ENCODE measurements at places on chromosomes 4 and X.

- DNase-seq: no peak
Observed at GRCh38 chrX:77597090-77597489, 149.9 kb downstream of the FGF16 start.

- no peak for DNase-seq
Observed at GRCh38 chrX:144592036-144592435, 655.3 kb upstream of the SPANXN1 start.

DNA sequence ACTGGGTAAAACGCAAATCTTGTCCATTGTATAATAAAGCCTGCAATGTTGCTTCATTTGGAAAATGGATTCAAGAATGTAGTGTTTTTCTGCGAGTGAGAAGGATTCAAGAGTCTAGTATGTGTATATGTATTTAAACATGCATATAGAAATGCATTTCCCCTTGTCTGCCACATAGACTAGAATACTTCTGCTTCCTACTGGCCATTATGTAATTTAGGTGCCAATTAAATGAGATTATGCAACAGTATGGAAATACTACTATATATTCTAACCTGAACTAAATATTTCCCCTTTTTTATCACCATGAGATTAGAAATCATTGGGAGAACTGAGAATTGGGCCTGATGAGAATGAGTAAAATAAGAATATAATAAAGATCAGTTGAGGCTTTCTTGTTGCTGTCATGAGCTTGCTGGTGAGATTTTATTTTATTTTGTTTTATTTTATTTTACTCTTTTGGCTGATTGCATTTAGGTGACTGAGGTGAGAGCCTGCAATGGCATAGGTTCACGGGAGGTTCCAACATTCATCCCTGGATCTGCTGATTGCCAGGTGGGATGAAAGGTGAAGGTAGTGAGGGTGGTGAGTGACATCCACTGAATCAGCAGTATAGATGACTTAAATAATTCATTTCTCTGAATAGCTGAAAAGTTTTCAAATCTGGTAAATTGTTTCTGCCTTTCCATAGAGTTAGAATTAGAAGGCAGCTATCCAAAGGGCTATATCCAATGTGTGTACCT is 95.6 kb upstream of the SLC4A4 start:
- no peak for DNase-seq

- DNase-seq: no peak
Observed at GRCh38 chr4:176818531-176818930, 25.8 kb upstream of the VEGFC start.

GRCh38 chr4:87014284-87014782 is 79.5 kb downstream of the AFF1 start:
- no peak for DNase-seq

DNA sequence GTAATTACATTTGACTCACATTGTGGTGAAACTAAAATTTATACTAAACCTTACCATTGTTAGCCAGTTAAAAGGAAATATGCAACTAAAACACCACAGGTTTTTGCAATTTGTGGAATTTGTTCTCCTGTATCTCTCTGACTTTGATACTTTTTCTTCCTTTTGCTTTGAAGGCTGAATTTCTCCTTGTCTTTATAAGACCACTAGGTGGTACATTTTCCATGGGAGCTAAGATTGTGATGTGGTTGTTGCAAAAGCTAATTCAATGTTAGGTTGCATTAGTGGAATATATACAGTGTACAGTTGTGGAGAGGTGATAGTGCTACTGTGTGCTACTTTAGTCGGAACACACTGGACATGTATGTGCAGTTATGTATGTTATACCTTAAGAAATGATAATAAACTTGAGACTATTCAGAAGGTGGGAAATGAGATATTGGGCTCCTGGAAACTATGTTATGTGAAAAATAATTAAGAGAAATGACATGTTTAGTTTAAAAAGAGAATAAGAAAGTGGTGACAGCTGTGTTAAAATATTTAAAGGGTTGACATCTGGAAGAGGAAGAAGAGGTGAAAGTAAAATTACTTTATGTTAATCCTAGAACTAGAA is 70.3 kb downstream of the ARL9 start:
- DNase-seq: no peak

DNA sequence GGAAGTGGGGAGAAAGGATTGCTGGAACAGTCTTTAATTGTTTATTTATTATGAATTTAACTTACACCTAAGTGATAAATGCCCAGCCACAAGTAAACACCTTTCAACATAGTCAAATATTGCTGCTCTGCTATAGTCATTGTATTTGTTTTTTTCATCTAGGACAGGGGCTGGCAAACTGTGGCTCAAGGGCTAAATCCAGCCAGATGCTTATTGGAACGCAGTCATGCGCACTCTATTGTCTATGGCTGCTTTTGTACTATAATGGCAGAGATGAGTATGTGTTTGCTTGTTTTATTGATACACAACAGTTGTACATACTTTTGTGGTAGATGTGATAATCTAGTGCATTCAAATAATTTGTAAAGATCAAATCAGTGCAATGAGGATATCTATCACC is 95.3 kb downstream of the ZAR1 start:
- no peak for DNase-seq

DNA sequence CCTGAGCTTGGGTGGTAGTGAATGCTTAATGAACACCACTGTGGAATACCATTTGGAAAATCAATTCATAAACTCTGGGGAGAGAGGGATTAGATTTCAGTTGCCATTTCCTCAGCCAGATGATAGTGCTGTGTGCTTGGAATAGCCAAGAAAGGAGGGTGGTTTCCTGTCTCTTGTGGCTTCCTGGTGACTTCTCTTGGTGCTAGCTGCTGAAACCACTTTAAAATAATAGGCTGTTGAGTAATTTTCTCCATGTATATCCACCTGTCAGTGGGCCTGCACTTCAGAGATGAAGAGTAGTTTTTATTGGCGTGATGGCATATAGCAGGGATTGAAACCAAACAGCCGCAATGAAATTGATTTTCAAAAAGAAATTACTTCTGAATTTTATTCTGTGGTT is 11.8 kb downstream of the EDA start:
- DNase-seq: no peak

DNA sequence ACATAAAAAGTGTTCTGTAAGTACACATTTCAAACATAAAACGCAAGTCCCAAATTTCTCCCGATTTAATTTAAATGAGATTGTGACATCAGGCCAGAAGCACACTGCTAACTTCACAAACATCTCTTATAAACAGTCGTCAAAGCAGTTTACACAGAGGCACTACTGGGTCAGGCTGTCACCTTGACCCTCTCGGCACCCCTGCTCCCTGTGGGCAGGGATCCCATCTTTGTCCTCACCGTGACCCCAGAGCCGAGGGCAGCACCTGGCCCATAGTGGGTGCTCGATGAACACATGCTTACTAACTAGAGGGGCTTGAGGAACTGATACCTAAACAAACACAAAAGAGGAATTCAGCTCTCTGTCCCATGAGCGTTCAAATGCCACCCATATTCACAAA is 22.2 kb downstream of the QDPR start:
- no peak for DNase-seq

DNA sequence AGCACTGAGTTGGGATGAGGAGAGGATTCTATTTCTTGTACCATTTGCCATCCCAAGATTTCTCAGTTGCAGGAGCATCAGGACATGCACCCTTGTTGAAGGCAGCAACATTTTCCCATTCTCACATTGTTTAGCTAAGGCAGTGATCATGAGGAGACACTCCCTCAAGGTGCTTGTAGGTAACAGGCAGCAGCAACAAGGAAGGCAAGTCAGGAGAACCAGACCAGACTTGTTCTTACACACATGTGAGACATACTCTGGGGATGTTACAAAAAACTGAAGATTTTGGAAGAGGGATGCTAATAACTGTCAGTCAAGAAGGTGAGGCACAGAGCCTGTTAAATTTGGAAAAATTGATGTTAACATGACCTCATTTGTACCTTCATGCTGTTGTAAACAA is 15.5 kb upstream of the HPGDS start:
- DNase-seq: no peak

GRCh38 chr4:126264839-126265238 is 950.1 kb downstream of the FAT4 start:
- no peak for DNase-seq

- no peak for DNase-seq
Observed at GRCh38 chrX:27057883-27058282, 405.3 kb downstream of the PPP4R3C start.

- no peak for DNase-seq
Observed at GRCh38 chr4:5750946-5751665, 40.1 kb downstream of the EVC start.

DNA sequence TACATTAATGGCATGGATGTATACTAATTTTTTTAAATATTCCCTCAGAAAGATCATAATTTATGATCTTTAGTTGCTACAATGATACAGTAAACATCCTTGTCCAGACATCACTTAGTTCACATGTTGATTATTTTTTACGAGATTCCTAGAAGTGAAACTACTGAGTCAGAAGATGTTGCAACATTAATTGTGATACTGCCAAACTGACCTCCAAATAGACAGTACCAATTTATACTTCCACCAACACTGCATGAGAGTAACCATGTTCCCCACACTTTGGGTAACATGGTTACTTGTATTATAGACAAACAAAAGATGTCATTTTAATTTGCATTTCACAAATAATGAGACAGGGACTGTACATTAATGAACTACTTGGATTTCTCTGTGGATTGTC is 19.6 kb downstream of the RCHY1 start:
- no peak for DNase-seq

- DNase-seq: no peak
Observed at GRCh38 chr4:38958453-38959190, 73.6 kb downstream of the TMEM156 start.

- DNase-seq: no peak
Observed at GRCh38 chrX:148958901-148959300, 458.5 kb downstream of the AFF2 start.

GRCh38 chr4:4455210-4455865 is 68.4 kb downstream of the NSG1 start:
- DNase-seq: no peak

- no peak for DNase-seq
Observed at GRCh38 chrX:75107863-75108509, 48.1 kb downstream of the ABCB7 start.

DNA sequence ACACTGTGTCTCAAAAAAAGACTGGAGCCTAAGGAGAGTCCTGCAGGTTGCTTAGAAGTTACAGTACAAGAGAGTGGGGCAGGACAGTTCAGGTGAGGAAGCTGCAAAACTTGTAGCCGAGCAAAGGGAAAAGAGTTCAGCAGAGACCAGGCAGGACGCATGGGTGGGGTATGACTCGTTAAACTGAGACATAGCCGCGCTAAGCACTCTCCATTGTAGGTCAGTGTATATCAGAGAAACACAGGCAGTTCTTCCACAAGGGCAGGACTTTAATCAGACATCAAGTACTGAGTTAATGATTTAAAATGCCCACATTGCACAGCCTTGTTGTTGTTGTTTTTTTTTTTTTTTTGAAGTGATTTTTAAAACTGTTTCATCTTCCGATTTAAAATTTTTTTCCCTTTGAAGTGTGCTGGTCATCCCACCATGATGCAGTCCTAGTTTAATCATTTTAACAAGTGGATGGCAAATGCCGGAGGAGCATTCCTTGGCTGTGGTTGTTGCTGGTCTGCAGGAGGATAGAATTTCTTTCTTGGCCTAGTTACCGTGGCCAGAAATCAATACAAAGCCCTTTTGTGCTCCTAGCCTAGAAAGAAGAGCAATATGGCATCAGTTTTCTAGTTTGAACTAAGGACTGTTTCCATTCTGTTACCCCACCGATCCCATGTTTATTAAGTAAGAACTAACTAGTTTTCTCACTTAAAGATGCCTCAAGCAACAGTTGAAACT is 10.3 kb downstream of the LAP3 start:
- no peak for DNase-seq

DNA sequence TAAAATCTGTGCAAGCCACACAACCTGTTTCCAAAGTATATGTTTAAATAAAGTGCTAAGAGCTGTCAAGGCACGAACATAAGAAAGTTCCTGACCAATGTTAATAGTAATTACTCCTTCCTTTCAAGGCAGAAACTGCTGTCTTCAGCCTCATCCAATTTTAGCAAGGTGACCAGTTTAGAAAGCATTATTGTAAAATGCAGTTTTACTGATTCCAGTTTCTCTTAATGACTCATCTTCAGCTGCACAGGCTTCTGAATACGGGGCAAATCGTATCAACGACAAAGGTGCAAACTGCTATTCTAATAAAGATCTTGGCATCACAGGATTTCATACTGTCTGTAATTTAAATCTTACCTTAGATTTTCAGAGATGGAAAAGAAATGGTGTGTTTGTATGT is 87.5 kb downstream of the PPP3CA start:
- no peak for DNase-seq

DNA sequence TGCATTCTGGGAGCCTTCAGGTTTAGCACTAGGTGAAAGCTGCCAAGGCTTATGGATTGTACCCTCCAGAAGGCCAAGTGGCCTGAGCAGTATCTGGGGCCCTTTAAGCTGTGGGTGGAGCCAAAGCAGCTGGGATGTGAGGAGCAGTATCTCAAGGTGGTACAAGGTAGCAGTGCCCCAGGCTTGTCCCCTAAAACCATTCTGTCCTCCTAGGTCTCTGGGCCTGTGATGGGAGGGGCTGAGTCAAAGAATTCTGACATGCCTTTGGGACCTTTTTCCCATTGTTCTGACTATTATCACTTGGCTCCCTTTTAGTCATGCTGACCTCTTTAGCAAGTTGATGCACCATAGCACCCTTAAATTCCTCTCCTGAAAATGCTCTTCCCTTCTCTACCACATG is 99.1 kb upstream of the TSPAN7 start:
- no peak for DNase-seq

DNA sequence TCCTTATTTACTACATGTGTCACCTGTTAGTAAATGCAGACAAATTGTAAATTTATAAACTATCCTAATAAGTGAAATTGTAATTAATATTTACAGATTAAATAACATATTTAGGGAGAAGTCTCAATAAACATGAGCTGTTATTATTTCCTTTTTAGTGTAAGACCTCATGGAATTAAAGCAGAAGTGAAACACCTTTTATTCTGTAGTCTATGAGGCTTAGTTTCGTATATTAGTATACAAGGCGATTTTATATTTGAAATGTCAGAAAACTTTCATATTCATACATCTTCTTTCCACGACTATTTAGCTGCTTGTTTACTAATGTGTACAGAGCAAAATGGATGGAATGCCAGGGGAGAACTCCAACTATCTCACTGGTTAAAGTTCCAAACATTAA is 414.4 kb downstream of the ARHGAP24 start:
- DNase-seq: no peak
